ENCODE measurements at places on chromosomes 11 and 22.

DNA sequence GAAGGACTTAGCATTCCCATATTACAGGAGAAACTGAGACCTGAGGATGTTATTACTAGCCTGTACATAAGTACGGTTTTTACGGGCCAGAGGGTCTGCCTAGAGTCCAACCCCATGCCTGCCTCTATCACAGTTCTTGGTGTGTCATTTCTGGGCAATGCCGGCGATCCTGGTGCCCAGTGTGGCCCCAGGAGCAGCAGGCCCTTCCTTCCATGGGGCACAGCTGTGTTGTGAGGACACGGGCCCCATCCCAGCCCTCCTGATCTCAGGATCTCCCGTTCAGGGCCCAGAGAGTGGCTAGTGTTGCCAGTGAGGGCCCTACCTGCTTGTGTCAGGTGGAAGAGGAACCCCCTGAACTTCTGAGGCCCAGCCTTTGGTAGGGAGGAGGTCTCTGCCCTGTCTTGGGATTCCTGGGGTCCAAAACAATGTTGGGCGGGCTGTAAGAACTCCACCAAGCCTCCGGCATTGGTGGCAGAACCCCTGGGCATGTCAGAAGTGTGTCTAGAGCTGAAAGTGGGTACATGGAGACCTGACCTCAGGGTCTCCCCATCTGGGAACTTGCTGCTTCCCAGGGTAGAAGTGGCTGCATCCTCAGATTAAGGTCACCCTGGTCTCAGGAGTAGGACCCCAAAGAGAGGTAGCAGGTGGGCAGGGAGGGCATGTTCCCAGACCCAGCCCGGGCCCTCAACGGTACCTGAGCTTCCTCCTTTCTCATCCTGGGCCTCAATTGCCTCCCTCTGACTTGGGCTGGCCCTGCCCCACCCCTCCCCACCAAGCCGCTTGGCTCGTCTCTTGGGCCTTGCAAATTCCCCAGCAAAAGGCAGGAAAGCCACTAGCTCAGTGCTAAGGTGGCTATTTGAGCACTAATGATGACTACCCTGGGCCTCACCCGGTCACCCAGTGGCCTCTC is 74.6 kb upstream of the KCNQ1OT1 start:
- no peak for DNase-seq

DNA sequence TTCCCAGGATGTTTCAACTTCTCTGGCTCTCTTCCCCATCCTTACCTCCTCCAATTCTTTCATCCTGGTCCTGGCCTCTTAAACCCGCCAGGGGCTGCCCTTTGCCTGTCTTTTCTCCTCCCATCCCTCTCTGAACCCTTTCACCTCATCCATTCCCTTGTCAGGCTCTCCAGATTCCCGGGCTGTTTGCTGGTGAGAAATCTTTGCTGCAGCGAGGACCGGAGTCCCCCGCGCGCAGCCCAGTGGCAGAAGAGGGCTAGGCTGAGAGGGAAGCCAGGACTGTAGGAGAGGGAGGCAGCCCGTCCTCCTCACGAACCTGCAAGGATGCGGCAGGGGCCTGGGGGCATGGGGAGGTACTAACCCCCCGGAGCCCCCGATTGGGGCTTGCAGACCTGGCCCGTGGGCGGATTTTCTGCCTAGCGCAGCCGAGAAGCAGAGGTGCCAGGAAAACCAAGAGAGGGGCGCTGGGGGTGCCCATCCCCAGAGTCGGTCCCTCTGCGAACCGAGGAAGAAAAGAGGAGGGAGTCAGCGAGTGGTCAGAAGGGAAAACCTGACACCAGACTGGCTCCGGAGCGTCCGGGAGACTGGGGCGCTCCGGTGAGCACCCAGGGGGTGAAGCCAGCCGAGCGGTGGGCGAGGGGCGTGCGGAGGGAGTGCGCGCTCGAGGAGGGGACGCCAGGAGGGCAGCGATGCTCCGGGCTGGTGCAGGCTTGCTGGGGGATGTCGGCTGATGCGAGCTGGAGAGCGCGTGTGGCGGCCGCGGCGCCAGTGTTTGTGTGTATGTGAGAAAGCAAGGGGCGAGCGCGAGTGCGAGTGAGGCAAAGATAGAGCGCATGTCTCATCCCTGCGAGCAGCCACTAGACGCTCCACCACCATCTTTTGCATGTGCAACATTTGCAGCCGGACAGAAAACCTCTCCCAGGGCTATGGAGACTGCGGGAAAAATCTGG is at the start of gene GRIA4:
Gene GRIA4, plus strand, starts transcription at position 242 of the 950 bp plus-strand sequence. CDS start 925 bp downstream, outside the sequence.
- no peak for DNase-seq

DNA sequence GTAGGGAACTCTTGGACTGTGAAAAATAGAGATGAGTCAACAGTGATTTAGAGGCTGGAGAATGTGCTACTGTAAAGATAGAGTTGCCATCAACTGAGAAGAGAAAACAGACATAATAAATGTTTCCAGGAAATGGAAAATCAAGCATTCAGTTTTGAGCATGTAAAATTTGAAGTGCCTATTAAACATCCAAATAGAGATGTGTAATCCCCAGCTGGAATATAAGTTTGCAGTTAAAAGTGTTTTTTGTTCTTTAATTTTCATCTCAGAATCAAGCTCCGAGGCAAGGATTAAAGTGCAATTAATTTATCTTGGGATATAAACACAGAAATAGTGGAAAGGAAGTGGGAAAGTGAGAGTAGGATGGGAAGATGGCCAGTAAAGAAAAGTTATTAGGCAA is 666.0 kb upstream of the RAG2 start:
- no peak for DNase-seq

GRCh38 chr11:12235553-12235946 is 125.2 kb downstream of the MICAL2 start:
- no peak for DNase-seq

- DNase-seq = no peak
Observed at GRCh38 chr11:132240374-132240773, 870.0 kb downstream of the NTM start.

- DNase-seq = no peak
Observed at GRCh38 chr11:75627906-75628668, 40.8 kb downstream of the MAP6 start.

- DNase-seq = no peak
Observed at GRCh38 chr22:44986926-44987325, 22.9 kb downstream of the PHF21B start.

DNA sequence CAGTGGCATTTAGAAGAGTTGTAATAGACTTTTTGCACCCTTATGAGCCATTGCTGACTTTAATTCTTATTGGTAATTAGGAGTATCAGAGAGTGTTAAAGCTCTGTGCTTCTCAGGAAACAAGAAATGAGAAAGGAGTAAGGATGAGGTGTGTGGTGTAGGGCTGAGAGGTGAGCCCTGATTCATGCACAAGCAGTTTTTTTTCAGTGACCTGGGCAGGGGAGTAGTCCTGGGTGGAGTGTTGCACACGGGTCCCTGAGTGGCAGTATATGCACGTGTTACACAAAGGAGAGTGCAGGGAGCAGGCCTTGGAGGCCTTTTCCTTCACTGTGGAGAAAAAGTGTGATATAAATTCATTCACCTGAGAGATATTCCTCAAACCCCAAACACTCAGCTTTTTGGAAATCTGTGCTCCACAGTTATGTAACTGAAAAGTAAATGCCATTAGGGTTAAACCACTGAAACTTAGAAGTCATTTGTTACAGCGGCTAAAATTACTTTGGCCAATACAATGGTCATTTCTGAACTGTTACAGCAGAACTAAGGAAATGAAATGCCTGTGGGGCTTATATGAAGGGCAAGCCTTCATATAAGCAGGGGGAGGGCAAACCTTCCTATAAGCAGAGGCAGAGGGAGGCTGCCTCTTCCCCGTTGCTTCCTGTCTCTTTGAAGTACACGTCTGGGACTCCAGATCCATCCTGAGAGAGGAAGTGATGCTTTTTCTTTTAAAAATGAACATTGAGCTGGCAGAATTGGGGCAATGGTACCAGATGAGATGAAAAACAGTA is 62.6 kb upstream of the OLFML1 start:
- DNase-seq = no peak

- DNase-seq = no peak
Observed at GRCh38 chr11:16973338-16973964, 40.8 kb downstream of the PLEKHA7 start.

- DNase-seq = no peak
Observed at GRCh38 chr11:6333095-6333494, 12.8 kb upstream of the CAVIN3 start.
